Activated naive CD4-positive, alpha-beta T cell treated with anti-CD3 and anti-CD28 coated beads for 36 hours (primary cell): ENCODE measurements at places on chromosomes 1 and 21. TPM values are rescaled to one million over a fixed set of nuclear protein-coding genes. Genes with fewer than 3 reads are reported as not detected.

The CDA gene
- not detected for total RNA-seq

DNA sequence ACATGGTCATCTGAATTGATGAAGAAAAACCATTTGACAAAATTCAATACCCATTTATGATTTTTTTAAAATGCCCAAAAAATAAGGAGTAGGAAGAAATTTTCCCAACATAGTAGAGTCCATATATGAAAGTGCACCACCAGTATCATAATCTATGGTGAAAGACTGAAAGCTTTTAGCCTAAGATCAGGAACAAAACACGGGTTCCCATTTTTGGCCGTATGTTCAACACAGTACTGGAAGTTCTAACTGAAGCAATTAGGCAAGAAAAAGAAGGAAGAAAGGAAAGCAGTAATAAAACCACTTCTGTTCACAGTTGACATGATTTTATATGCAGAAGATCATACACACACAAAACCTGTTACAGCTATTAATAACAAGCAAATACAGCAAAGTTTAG, 227.8 kb upstream of the RAB4A start:
- H3K4me1 ChIP-seq, result no peaks in the 10 kb centered on the region
- H3K4me3 ChIP-seq, result no peak overlapping the region
- no peak for DNase-seq
- H3K27ac ChIP-seq, result no peak overlapping the region

DNA sequence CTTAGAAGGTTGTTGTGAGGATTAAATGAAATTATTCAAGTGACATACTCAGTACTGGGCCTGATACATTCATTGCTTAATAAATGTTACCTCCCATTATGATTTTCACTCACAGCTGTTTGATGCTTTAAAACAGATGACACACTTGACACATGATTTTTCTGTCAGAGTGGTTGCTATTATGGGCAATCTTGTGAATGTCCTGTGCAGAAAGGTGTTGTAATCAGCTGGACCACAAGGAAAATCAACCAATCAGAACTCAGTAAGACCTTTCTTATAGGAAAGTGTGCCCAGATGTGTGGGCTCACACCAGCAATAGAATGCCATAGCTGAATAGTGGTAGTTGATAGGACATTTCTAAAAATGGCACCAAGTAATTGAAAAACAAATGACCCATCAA, 23.5 kb downstream of the GJA5 start:
- no peak overlapping the region for H3K4me3 ChIP-seq
- no peaks in the 10 kb centered on the region for H3K27me3 ChIP-seq
- H3K36me3 ChIP-seq, result no peaks in the 10 kb centered on the region

GRCh38 chr1:247119600-247120407, 15.6 kb upstream of the ZNF669 start:
- peaks cover 2% of the 10 kb centered on the region for H3K36me3 ChIP-seq
- no peak overlapping the region for H3K27ac ChIP-seq
- DNase-seq, result no peak
- no peak overlapping the region for H3K4me3 ChIP-seq
- H3K27me3 ChIP-seq, result peaks cover 2% of the 10 kb centered on the region
- H3K4me1 ChIP-seq, result no peaks in the 10 kb centered on the region

DNA sequence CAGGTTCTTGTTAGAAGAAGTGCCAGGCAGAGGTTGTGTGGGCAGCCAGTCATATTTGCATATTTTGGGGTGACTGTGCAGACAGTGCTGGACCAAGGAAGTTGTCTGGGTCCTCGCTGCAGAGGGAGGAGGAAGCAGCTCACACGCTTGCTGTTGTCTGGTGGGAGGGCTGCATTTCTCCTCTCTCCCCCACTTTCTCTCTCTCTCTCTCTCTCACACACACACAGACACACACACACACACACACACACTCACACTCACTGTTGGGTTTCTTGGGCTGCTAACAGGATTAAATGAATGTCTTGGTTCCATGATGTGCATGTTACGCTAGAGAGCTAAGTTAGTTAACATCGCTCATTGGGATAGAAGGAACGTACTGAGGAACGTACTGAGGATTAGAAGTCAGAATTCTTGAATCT, 72.9 kb downstream of the AGPAT3 start:
- no peaks in the 10 kb centered on the region for H3K27me3 ChIP-seq
- no peak overlapping the region for H3K27ac ChIP-seq
- H3K4me3 ChIP-seq, result no peak overlapping the region
- H3K36me3 ChIP-seq, result peaks cover 5% of the 10 kb centered on the region
- peaks cover 15% of the 10 kb centered on the region for H3K4me1 ChIP-seq

The KIF26B gene
- 0.05 TPM for total RNA-seq
